Fibroblast of skin of abdomen (primary cell): ENCODE measurements at places on chromosomes 7 and 10.

DNA sequence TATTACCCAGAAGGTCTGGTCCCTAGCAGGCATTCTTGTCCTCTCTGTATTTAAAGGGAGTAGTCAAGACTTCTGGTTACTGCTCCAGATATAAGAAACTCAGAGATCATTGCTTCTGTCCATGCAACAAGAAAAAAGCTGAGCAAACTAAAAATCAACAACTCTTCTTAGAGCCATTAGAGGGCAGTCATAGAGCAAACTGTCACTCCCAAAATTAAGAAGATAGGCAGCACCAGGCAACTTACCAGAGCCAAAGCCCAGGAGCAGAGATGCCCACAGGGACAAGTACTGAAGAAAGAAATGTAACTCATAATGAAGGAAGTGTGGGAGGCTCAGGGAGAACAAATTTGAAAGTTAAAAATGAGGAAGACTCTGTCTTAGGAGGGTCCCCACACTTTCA, 472.9 kb upstream of the COBL start:
- no peak for DNase-seq

- no peak for DNase-seq
Observed at GRCh38 chr10:86536294-86536861, 14.8 kb upstream of the WAPL start.

DNA sequence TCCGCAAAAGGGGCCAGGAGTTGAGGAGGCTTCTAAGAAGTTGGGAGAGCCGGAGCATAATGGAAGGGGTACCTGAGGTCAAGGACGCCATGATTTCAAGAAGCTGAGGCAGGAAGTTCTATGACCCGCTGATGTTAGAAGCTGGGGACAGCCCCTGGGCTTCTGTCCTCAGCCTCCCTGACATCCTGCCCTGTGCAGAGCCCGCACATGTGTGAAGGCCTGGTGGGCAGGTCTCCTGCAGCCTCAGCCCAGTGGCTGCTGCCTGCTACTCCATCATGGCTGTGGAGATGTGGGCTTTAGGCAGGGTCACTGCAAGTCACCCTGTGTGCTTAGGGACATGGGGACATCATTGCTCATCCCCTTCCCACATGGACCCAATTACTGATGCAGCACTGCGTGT, 53.8 kb upstream of the PCBD1 start:
- DNase-seq, result no peak

DNA sequence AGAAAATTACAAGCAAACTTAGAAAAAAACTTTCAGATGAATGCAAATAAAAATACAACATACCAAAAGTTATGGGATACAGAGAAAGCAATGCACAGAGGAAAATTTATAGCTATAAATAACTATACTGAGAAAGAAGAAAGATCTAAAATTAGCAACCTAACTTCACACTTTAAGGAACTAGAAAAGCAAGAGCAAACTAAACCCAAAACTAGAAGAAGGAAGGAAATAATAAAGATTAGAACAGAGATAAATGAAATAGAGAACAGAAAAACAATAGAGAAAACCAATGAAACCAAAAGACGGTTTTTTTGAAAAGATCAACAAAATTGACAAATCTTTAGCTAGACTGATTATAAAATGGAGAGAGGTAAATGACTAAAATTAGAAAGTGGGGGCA, 9.6 kb upstream of the STRA8 start:
- no peak for DNase-seq

DNA sequence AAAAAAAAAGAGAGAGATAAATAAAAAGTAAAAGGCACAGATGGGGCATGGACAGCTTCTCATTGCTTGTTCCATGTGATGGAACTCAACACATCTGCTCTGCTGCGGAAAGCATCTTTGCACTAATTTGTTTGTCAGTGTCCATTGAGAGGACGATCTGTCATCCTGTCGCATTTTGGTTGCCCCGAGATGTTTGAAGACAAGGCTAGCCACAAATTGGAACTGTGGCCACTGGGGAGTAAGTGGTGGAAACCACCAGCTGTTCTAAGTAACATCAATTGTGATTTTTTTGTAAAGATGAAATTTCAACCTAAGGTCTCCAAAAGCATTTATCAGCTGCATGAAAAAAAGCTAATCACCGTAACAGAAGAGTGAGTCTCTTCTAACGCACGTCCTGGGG, 312.7 kb downstream of the ADARB2 start:
- no peak for DNase-seq

GRCh38 chr10:92699518-92700381, 10.0 kb downstream of the HHEX start:
- DNase-seq, result peak; percentile 51

- peak; percentile 4 for DNase-seq
Observed at GRCh38 chr7:39468808-39469374, 97.3 kb upstream of the YAE1 start.

DNA sequence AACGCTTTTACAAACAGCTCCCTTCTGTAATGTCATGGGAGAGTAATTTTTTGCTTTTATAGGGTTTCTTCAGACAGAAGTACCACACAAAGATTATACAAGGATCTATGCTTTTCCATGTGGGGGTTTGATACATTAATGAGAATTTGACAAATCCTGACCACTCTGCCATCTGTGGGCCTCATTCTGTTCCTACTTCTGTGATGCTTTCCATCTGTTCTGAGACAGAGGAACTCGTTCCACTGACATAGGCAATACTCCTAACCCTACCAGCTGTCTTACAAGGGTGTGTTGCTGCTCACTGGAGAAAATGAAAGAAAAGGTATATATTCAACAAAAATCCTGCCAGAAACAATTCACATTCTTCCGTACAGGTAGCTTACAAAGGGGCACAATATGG, 59.4 kb upstream of the NAMPT start:
- DNase-seq, result no peak

GRCh38 chr10:70391654-70392053, 9.2 kb upstream of the LRRC20 start:
- DNase-seq, result no peak

DNA sequence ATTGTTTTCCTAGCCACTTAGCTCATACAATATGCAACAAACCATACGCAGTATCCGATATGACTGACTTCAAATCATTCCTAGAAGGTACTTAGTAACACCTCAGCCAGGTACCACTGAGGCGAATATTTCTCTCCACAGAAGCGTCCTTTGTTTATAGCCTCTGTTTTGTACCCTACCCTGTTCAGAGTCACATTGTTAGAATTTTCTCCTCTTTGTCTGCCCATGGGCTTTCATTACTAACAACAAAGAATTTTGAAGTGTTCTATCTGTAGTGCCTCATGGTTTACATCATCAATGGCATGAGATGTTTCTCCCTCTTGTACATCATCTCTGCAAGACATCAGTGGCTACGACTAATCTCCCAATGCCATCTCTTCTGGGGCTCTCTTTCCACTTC, 212.4 kb upstream of the GLI3 start:
- no peak for DNase-seq

GRCh38 chr7:138023618-138024342, 21.9 kb upstream of the CREB3L2 start:
- DNase-seq, result no peak

GRCh38 chr10:132746801-132747625, 38.9 kb downstream of the NKX6-2 start:
- no peak for DNase-seq

GRCh38 chr10:126902157-126902556, 3.1 kb upstream of the DOCK1 start:
- peak; percentile 86 for DNase-seq

DNA sequence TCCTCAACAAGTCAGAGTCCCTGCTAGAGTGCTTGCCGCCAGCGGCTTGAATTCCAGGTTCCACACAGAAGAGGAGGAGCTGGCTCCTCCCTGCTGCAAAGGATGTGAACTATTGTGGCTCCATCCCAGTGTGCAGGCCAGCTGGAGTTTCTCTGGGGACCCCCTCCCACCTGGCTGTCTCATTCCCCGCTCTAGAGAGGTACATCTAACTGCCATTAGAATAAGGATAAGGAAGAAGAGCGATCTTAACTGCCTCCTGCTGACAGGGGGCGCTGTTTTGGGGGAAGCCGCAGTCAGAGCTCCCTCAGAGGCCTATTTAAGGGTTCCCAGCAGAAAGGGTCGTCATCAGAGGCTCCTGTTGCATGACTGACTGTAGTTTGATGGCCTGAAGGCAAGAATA, 40.8 kb upstream of the HECW1 start:
- peak; percentile 8 for DNase-seq

- no peak for DNase-seq
Observed at GRCh38 chr7:139109983-139110411, 477 bp upstream of the ZC3HAV1 start.

DNA sequence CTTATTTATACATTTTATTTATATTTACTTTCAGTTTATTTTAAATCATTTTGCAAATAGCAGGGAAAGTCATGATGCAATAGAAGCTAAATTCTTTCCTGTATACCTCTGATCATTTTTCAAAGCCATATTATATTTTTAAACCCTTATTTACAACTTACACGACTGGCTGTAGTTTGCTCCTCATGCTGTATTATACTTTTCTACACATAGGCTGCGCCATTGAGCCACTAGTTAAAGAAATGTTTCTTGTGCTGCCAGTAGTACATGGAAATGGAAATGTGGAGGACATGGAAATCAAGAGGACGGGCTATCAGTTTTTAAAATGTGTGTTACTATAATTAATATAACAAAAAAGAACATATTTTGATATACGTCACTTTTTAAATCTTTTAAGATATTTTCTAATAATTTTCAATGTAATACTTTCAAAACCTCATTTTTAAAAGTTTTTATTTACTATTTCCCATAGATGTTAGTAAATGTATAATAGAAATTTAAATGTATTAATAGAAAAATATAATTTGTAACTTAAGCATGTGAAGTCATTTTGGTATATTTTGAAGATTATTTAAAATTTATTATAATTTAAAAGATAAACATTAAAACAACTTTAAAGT, 118.5 kb downstream of the VTI1A start:
- peak; percentile 73 for DNase-seq
